ENCODE measurements at places on chromosomes 1 and 21.

DNA sequence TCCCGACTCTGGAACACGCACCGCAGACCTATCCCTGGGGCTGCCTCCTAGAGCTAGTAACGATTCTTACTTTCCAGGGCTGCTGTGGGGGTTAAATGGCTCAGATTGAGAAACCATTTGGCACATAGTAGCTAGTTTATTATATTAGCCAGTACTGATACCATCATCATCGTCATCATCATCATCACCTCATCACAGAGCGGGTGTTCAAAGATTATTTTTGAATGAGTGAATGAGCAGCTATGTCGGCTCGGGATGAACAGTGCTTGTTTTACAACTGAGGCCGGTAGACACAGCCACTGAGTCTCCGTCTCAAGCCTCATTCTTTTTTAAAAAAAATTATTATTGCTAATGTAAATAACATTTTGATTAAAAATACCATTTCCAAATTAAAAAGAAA lies 13.5 kb upstream of the AJAP1 start:
- no peak for DNase-seq

GRCh38 chr1:185325413-185325812 lies 8.4 kb upstream of the IVNS1ABP start:
- DNase-seq: no peak

DNA sequence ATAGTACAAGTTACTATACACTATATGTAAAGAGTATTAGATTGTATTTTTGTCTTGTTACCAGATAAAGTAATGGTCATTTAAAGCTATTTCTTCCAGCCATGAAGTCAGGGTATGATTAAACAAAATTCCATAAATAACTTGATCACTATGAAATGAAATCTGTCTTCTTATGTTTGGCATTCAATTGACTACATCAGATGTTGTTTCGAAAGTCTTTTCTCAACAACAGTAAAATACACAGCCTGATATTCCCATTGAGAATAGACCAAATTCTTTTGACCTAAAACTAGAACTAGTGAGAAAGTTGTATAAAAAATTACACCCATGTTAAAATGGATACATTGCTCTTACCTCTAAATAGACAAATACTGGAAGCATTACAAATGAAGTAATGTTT lies 134.6 kb upstream of the ADAMTS5 start:
- DNase-seq: no peak

GRCh38 chr1:56533197-56533596 lies 46.2 kb downstream of the PLPP3 start:
- no peak for DNase-seq

- no peak for DNase-seq
Observed at GRCh38 chr21:38121888-38122720, 134.7 kb upstream of the KCNJ15 start.

Data from kidney (tissue), 22 donors.